Prostate gland (tissue), 2 donors: ENCODE measurements at places on chromosomes 7 and 10.
A peak's percentile ranks its signal among the peaks of the same experiment; 100 is the strongest.

GRCh38 chr10:25701652-25702051, 232.4 kb upstream of the MYO3A start:
- no peak for DNase-seq

GRCh38 chr7:41383596-41383995, 319.3 kb downstream of the INHBA start:
- no peak for DNase-seq

GRCh38 chr10:46552526-46553237, 3.8 kb downstream of the GPRIN2 start:
- peak; percentile 77 for DNase-seq

- DNase-seq: no peak
Measured at GRCh38 chr7:132261327-132262159, 314.7 kb downstream of the PLXNA4 start.

DNA sequence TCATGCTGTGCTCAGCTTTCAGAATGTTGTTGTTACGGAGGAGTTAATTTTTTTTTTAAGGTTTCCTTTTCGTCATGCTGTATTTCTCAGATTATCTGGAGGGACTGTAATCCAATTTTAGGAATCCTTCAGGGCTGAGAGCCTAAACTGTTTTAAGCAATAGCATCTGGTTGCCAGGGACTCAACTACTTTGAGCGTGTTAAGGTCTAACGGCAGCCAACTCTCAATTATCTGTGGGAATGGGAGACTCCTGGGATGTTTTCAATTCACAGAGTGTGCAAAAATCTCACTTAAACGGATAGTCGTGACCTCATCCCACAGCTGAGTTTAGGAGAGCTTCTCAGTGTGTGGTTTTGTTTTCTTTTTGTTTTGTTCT, 291.7 kb downstream of the AUTS2 start:
- DNase-seq: no peak

DNA sequence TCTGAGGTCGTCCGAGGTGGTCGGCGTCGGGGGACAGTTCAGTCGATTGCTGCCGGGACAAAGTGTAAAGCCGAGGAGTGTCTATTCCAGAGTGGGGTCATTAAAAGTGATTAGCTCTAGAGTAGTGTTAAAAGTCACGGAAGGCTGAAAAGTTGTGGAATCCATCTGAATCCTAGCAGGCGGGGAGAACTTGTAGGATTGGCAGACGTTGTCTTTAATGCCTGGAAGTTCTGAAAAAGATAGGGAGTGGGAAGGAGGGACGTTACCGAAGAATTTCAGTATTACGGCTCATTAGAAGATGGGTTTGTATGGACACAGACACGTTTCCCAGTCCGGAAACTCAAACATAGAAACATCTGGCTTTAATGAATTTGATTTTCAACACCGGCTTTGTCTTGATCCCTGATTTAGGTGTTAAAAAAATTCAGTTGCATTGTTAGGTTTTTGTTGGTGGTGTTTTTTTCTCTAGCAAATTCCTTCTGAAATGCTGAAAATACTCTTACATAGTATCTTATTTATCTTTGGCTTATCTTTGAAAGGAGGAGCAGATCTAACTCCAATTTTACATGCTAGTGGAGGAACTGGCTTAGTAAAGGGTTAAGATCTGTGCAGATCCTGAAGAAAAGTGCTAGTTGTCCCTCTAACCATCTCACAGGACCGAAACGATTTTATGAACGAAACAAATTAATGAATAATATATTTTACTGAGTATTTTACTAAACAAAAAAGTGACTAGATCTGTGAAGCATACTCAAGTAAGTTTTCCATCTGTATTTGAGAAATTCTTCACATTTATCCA, 900 bp downstream of the MKLN1 start:
- DNase-seq: no peak

GRCh38 chr7:106639476-106640334, 21.3 kb downstream of the CCDC71L start:
- no peak for DNase-seq

- no peak for DNase-seq
Measured at GRCh38 chr7:132410861-132411541, 165.3 kb downstream of the PLXNA4 start.

- no peak for DNase-seq
Measured at GRCh38 chr10:132606536-132607316, 69.1 kb downstream of the INPP5A start.

DNA sequence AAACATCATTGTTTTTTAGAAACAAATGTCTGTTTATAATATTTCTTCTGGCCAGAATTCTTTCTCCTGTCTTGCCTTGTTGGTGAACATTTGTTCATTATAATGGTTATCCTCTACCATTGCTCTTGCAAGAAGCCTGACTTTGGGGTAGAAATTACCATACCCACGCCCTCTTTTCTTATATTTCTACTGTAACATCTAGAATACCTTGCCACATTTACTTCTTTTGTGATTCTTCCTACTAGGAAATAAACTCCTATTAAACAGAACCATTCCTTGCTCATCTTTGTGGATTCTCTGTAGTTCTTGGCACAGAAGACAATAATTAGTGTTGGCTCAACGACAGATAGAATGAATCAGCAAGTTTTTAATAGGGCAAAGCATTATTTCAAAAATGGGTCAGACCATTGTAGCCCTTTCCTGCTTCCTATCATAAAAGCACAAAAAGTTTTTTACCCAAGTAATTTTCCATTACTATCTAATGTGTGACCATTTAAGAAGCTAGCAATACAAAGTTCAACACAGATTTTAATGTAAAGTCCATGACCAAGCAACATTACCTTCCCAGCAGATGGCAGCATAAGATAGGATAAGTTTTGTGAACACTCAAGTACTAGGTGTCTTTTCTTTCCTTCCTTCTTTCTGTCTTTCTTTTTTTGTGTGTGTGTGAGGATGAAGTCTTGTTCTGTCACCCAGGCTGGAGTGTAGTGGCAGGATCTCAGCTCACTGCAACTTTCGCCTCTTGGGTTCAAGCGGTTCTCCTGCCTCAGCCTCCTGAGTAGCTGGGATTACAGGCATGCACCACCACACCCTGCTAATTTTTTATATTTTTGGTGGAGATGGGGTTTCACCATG, 270.4 kb downstream of the HGF start:
- DNase-seq: peak; percentile 49

GRCh38 chr7:55190511-55191160, 171.8 kb downstream of the EGFR start:
- no peak for DNase-seq

DNA sequence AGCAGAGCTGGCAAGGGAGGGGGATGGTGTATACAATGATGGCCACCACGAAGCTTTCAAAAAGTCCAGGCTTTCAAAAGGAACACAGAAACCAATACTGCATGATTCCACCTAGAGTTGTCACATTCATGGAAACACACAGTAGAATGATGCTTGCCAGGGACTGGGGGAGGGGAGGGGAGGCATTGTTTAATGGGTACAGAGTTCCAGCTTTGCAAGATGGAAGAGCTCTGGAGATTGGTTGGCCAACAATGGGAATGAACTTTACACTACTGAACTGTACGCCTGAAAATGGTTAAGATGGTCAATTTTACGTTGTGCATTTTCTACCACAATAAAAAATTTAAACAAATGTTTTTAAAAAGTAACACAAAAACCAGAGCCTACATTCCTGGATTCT, 104.5 kb upstream of the KDM7A start:
- no peak for DNase-seq

- no peak for DNase-seq
Measured at GRCh38 chr7:128152721-128153120, 88.4 kb upstream of the LEP start.

- DNase-seq: no peak
Measured at GRCh38 chr7:57216340-57216739, 84.1 kb upstream of the ZNF479 start.

GRCh38 chr10:115606086-115606485, 512.9 kb downstream of the ATRNL1 start:
- no peak for DNase-seq

- no peak for DNase-seq
Measured at GRCh38 chr10:124916098-124916584, 25.8 kb upstream of the ZRANB1 start.

DNA sequence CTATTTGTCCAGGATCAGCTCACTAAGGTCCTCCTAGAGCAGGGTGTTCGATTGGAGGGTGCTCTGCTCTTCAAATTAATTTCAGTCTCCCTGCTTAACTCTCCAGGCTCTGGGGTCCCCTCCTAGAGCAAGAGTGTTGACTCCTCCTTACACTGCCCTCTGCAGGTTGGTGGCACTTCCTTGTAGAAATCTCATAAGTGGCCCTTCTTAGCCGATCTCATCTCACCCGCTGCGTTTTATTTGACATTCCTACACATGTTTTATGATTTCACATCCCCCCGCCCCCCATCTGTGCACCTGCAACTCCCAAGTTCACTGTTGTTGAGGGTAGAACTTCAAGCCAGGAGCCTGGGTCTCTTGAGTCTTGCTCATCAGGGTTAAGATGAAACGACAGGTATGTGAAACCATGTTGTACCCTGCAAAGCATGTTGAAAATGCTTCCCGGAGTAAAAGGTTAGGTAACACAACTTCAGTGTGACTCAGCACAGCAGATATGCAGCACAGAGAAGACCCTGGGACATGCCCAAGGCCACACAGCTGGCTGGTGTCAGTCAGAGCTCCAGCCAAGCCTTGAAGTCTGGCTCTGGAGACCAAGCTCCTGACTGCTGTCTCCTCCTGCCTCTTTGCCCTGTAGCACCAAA, 171.2 kb downstream of the PRKAG2 start:
- DNase-seq: no peak

- DNase-seq: no peak
Measured at GRCh38 chr10:32446536-32447406, 831 bp downstream of the CCDC7 start.

DNA sequence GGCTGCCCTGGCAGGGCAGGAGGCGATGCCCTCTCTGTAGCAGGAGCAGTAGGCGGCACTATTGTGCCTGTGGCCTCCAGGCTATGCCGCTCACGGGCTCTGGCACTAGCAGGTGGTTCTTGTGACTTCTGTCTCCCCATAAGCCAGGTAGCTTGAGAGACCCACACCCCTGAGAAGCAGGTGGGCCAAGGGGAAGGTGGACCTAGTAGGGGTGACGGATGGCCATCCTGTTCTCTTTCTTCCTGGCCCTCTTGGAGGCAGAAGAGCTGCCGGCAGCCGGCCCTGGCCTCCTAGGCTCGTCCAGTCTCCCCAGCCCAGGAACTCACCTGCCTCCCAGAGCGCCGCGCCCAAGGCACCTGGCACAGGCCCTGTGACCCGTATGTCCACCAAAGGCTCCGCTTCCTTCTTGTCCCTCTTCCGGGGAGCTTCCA, 15.4 kb downstream of the MMRN2 start:
- no peak for DNase-seq

DNA sequence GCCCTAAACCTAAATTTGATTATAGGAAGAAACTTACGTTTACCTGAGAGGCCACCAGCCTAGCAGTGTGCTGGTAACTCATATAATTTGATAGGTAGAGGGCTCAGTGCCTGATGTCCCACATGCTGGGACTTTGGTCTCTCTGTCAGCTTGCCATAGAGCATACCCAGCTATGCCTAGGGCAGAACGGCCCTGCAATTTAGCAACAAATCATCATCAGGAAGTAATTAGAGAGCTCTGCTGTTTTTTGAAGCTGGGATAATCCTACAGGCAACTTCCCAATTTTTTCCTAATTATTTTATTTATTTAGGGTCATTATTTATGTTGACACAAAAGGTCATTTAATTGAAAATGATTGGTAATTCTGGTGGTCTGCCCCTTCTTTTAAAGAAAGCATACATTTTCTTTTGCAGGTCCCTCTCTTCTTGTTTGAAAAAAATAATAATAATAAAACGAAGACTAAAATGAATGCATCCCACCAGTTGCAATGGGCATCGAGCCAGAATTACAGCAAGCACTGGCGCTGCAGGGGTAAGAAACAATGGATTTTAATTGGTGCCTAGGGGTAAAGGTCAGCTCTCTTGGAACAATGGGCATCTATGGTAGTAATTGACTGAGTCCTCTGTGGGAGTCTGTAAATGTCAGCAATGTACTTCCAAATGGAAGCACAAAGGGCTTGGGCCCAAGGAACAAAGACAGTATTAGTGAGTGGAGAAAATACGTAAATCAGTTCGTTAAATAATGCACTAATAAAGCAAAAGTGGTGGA, 348.0 kb downstream of the SORCS1 start:
- DNase-seq: no peak

DNA sequence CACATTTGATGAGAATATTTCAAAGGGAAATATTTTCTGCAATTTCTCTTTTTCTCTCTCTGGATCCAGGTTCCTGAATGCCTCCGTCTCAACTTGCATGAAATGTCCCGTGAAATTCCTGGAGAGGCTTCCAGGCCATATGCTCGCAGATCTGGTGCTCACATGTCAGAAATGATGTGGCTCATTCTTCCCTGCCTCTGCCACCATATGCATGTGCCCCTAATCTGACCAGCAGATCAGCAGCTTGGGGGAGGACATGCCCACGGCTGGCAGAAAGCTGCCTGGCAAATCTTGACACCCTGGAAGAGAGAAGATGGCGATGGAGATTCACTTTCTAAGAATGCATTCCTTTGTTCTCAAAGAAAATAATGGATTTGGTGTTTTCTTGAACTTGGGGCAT, 490.7 kb downstream of the RPS24 start:
- DNase-seq: no peak

GRCh38 chr7:135275971-135276580, 42.4 kb downstream of the STRA8 start:
- DNase-seq: no peak

DNA sequence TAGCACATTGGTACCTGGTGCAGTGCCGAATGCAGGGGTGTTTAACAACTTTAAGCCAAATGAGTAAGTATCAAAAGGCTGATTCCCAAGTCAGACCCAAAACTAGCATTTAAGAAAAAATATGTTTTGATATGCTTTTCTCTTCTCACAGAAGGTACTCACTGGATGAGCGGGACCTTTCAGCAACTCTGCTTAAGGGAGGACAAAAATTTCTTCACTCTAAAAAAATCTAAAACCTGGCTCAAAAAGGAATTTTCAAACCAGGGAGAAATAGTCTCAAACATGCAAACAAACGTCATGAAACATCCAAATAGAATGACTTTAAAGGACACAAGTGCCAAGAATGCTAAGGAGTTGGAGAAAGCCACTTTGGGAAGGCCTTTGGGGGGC, 962.1 kb downstream of the KCNMA1 start:
- DNase-seq: no peak

GRCh38 chr10:70843333-70843732, 27.6 kb downstream of the SGPL1 start:
- no peak for DNase-seq

DNA sequence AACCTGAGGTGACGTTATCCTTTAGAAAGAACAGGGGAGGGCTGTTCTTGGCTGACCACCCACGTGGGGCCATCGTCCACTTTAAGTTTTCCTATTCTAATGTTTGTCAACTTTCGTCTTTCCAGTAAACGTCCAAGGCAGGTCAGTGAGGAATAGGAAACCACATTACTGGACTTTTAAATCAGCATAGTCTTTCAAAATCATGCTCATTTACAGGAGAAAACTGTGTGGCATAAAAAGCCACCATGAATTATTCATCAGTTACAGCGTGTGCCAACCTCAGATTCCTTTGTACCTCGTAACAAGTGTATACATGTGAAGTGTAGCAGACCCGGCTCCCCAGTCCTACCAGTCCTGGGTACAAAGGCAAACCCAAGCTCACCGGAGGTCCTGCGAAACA, 25.1 kb upstream of the ABLIM1 start:
- peak; percentile 47 for DNase-seq

- no peak for DNase-seq
Measured at GRCh38 chr7:30977222-30977621, 13.5 kb downstream of the GHRHR start.
